ENCODE measurements at places on chromosomes 3 and 15.
A peak's percentile ranks its signal among the peaks of the same experiment; 100 is the strongest.

DNA sequence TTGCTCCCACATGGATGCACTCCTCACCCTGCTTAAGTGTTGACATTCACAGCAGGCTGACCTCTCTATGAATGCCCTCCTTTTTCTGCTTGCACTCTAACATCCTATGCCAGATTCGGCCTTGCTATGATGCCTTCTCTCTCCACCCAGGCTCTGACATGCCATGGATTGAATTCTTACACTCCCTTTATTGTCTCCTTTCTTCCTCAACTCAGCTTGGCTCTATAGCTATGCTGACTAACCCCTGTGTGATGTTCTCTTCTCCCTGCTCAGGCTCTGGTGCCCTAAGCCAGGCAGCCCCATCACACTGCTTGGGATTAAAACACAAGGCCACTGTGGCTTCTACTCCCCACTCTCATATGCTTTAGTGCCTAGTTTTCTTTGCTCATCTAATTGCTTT, 563.7 kb downstream of the NSUN3 start:
- DNase-seq = no peak

DNA sequence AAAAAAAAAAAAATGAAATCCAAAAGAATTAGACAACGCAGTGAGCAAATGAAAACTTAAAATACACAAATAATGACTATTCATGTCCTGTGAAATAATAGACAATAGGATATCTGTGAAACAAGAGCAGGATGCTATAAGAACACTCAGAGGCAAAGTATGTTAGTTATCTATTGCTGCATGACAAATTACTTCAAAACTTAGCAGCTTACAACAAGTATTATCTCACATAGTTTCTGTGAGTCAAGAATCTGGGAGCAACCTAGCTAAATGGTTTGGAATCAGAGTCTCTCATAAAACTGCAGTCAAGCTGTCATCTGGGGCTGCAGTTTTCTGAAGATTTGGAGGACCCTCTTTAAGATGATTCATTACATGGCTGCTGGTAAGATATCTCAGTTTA, 36.5 kb upstream of the ZMAT3 start:
- peak; percentile 18 for DNase-seq

- DNase-seq = no peak
Measured at GRCh38 chr15:89591834-89592233, 16.6 kb downstream of the TICRR start.

- no peak for DNase-seq
Measured at GRCh38 chr3:35070088-35070487, 569.2 kb upstream of the ARPP21 start.

- peak; percentile 26 for DNase-seq
Measured at GRCh38 chr3:84074767-84075166, 884.0 kb upstream of the CADM2 start.

- DNase-seq = peak; percentile 96
Measured at GRCh38 chr3:119310071-119310470, 15.9 kb downstream of the ARHGAP31 start.

GRCh38 chr3:107035176-107035575, 342.1 kb upstream of the CCDC54 start:
- no peak for DNase-seq
